ENCODE measurements at places on chromosomes 3 and 15. TPM values are rescaled to one million over a fixed set of nuclear protein-coding genes. Genes with fewer than 3 reads are reported as not detected.

Gene KIF7
- 7.8 TPM for total RNA-seq

Gene SMCO1
- total RNA-seq = not detected

Gene ZNF621
- total RNA-seq = 22.5 TPM

Gene ITIH1
- total RNA-seq = not detected

Gene SHF
- total RNA-seq = 2.6 TPM

Gene ACP3
- total RNA-seq = not detected

Gene ZNF385D
- 0.14 TPM for total RNA-seq

Gene ISG20
- 4.5 TPM for total RNA-seq

Gene SLC51B
- total RNA-seq = not detected

Gene HRH1
- total RNA-seq = 14.5 TPM

Data from thoracic aorta endothelial cell (primary cell).